CD4-positive, alpha-beta T cell treated with Interleukin-10 for 1 hour (primary cell): ENCODE measurements at places on chromosomes 16 and 17.

GRCh38 chr17:11539637-11540036 lies 58.6 kb upstream of the DNAH9 start:
- no peak for DNase-seq

- no peak for DNase-seq
These were observed 100.7 kb upstream of the CHMP6 start for GRCh38 chr17:80890921-80891396.

DNA sequence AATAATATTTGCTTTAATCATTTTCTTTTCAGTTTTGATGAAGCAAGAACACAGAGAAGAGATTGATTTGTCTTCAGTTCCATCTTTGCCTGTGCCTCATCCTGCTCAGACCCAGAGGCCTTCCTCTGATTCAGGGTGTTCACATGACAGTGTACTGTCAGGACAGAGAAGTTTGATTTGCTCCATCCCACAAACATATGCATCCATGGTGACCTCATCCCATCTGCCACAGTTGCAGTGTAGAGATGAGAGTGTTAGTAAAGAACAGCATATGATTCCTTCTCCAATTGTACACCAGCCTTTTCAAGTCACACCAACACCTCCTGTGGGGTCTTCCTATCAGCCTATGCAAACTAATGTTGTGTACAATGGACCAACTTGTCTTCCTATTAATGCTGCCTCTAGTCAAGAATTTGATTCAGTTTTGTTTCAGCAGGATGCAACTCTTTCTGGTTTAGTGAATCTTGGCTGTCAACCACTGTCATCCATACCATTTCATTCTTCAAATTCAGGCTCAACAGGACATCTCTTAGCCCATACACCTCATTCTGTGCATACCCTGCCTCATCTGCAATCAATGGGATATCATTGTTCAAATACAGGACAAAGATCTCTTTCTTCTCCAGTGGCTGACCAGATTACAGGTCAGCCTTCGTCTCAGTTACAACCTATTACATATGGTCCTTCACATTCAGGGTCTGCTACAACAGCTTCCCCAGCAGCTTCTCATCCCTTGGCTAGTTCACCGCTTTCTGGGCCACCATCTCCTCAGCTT lies 45.0 kb downstream of the ESRP2 start:
- no peak for DNase-seq

GRCh38 chr16:4667203-4667963 lies 26.0 kb upstream of the NUDT16L1 start:
- DNase-seq, result no peak

GRCh38 chr16:86876499-86876898 lies 298.1 kb downstream of the FOXL1 start:
- DNase-seq, result no peak

GRCh38 chr16:9657641-9658040 lies 524.6 kb downstream of the GRIN2A start:
- no peak for DNase-seq

DNA sequence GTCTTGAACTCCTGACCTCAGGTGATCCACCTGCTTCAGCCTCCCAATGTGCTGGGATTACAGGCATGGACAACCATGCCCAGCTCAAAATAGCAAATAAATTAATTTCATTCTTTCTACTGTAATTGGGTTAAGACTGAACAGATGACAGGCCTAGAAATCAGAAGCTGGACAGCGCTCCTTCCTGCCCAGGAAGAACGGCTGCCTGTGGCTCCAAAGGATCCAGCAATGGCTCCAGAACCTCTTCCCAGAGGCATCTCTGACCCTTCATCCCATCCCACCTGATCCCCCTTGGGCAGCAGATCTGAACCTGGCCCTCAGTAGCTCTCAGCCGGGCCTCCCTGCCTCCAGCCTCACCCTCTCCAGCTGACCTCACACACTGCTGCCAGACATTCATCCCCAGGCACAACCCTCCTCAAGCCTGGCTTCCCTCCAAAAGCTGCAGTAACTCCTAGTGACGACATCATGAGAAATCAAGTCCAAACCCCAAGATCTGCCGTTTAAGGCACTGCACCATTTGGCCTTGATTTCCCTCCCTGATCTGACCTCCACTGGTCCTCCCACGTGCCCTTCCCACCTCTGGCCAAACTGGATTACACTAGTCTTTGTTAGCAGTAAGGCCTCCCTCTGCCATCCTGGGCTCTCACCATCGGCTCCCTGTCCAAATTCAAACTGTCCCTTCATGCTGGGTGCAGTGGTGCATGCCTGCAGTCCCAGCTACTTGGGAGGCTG lies 3.1 kb upstream of the MIF4GD start:
- no peak for DNase-seq
